CD4-positive, alpha-beta memory T cell (primary cell): ENCODE measurements at places on chromosomes 4 and X.

DNA sequence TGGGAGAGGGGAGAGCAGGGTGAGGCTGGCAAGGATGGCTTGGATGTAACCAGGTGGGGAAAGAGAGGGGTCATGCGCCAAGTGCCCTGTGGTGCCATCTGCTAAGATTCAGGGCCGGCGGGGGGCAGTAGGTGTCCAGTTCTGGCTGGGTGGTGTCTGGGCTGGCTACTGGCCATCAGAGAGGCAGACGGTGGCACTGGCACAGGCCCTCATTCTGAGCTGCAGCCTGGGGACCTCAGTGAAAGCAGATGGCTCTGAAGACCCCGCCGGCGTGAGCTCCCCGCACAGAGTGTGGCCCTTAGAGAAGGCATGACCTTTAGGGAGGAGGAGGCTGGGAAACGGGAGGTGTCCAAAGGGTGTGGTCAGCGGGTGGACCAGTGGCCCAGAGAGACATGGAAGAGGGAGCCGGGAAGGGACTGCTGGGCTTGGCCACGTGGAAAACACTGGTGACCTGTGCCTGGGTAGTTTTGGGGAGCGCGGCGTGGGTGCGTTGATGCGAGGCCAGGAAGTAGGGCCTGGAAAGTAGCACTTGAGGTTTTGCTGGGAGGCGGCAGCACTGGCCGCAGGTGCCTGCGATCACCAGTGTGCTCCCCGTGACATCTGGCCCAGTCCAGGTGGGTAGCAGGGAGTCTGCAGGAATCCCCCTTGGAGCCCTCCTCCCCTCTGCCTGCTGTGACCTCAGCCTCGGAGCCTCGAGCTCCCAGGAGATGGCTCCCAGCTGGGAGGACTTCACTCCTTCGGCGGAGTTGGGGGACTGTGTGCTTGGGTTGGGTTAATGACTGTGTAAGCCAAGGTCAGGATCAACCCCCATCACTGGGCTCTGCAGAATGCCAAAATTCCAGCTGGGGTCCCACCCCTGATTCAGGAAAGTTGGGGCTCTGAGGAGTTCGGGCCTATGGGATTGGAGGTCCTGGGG, 9.3 kb upstream of the SH3TC1 start:
- DNase-seq = no peak
- no peak overlapping the region for H3K4me3 ChIP-seq
- no peaks in the 10 kb centered on the region for H3K27me3 ChIP-seq
- H3K4me1 ChIP-seq = no peaks in the 10 kb centered on the region

GRCh38 chr4:147447786-147448185, 33.1 kb upstream of the EDNRA start:
- no peak overlapping the region for H3K27ac ChIP-seq
- H3K27me3 ChIP-seq = no peaks in the 10 kb centered on the region
- no peaks in the 10 kb centered on the region for H3K36me3 ChIP-seq

- no peaks in the 10 kb centered on the region for H3K27me3 ChIP-seq
- H3K4me3 ChIP-seq = no peak overlapping the region
- no peak for DNase-seq
- peaks cover 63% of the 10 kb centered on the region for H3K4me1 ChIP-seq
Measured at GRCh38 chr4:24559889-24560288, 24.5 kb downstream of the DHX15 start.

DNA sequence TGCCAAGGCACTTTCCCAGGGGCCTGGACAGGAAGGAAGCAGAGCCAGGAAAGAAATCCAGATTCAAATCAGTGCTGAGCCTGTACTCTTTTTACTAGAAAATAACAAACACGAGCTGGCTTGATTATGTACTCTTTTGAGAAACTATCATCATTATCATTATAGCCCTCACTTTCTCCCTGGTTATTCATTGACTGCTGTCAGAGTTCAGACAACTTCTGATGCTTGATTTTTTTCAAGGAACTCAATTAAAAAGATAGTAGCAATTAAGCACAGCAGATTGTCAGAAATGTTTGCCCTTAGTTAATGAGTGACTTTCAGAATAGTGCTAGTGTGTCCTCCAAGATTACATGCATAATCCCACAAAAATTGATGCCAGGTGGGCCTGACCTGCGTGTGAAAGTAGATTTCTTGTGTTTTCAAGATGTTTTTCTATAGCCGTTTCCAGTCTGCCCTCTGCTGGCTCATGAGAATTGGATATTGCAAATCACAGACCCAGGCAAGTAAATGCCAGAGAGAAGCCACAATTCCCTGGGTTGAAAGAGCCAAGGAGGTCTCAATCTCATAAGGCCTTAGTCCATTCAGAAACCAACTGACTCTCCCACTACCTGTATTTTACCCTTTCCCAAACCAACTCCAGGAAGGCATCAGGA, 14.3 kb upstream of the PNPLA4 start:
- H3K4me1 ChIP-seq = no peaks in the 10 kb centered on the region
- DNase-seq = no peak
- no peaks in the 10 kb centered on the region for H3K36me3 ChIP-seq
- H3K4me3 ChIP-seq = no peak overlapping the region
- H3K27ac ChIP-seq = no peak overlapping the region

DNA sequence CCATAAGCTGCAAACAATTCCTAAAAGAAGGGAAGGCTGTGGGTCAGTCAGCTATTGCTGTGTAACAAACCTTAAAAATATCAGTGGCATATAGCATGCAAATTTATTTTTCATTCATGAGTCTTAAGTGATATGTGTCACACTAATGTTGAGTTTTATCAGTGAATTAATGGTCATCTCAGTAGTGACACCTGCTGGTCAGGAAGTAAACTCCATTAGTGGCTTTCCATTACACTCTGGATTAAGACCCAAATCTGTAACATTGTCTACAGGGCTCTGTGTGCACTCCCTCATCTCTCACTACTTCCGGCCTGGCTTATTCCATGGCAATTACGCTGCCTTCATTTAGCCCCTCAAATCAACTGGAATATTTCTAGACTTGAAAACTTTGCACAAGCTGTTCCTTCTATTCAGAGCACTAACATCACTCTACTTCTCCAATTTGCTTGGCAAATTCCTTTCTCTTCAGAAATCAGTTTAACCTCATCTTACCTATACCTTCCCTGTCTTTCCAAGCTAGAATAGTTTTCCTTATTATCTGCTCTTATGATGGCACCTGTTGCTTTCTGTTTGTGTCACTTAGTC, 217.3 kb upstream of the TAPT1 start:
- H3K4me3 ChIP-seq = no peak overlapping the region
- H3K27me3 ChIP-seq = no peaks in the 10 kb centered on the region
- H3K27ac ChIP-seq = no peak overlapping the region
- H3K4me1 ChIP-seq = no peaks in the 10 kb centered on the region
- peak; percentile 4 for DNase-seq
- H3K36me3 ChIP-seq = no peaks in the 10 kb centered on the region

- H3K36me3 ChIP-seq = no peaks in the 10 kb centered on the region
- H3K27ac ChIP-seq = no peak overlapping the region
- peaks cover 5% of the 10 kb centered on the region for H3K4me1 ChIP-seq
- no peak for DNase-seq
- H3K27me3 ChIP-seq = no peaks in the 10 kb centered on the region
- no peak overlapping the region for H3K4me3 ChIP-seq
Measured at GRCh38 chr4:168631241-168632162, 134.7 kb downstream of the PALLD start.

- no peak for DNase-seq
- H3K4me3 ChIP-seq = no peak overlapping the region
- no peak overlapping the region for H3K27ac ChIP-seq
- no peaks in the 10 kb centered on the region for H3K36me3 ChIP-seq
Measured at GRCh38 chrX:123736333-123736921, 3.6 kb upstream of the THOC2 start.

- no peaks in the 10 kb centered on the region for H3K36me3 ChIP-seq
- no peak overlapping the region for H3K4me3 ChIP-seq
- no peak overlapping the region for H3K27ac ChIP-seq
- H3K4me1 ChIP-seq = no peaks in the 10 kb centered on the region
- no peaks in the 10 kb centered on the region for H3K27me3 ChIP-seq
Measured at GRCh38 chrX:1355131-1356046, 18.8 kb downstream of the IL3RA start.

DNA sequence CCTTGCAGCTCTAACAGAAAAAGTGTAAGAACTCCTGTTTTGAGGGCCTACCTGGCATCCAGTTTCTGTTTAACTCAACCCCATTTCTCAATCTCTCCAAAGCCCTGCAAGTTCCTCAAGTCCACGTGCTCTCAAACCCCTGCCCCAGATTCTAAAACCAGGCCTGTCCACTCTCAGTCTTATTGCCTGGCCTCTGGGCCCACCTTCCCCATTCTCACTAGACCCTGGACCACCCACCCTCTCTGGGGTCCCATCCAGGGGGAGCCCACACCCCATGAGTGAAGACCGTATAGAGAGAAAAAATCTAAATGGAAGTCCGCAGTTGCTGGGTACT, 58.3 kb downstream of the TLR10 start:
- no peak overlapping the region for H3K4me3 ChIP-seq
- DNase-seq = no peak
- H3K36me3 ChIP-seq = no peaks in the 10 kb centered on the region
- no peaks in the 10 kb centered on the region for H3K27me3 ChIP-seq
- H3K4me1 ChIP-seq = peaks cover 21% of the 10 kb centered on the region

DNA sequence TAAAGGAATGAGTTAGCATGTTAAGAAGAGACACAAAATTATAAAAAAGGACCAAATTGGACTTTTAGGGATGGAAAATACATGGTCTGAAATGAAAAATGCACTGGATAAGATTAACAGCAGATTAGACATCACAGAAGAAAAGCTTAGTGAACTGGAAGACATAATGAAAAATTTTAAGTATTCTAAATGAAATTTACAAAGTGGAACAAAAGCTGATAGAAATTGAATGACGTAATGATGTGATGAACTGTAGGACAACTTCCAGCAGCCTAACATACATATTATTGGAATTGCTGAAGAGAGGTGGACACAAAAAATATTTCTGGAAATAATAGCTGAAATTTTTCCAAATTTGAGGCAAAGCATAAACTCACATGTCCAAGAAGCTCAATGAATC, 39.6 kb upstream of the GPR173 start:
- no peak overlapping the region for H3K4me3 ChIP-seq
- H3K4me1 ChIP-seq = no peaks in the 10 kb centered on the region
- H3K36me3 ChIP-seq = no peaks in the 10 kb centered on the region
- no peak overlapping the region for H3K27ac ChIP-seq

GRCh38 chr4:131347816-131348215, 1801.3 kb upstream of the PCDH10 start:
- H3K4me1 ChIP-seq = no peaks in the 10 kb centered on the region
- no peak overlapping the region for H3K27ac ChIP-seq
- no peak overlapping the region for H3K4me3 ChIP-seq
- DNase-seq = no peak
- no peaks in the 10 kb centered on the region for H3K36me3 ChIP-seq

- H3K36me3 ChIP-seq = no peaks in the 10 kb centered on the region
- no peak overlapping the region for H3K4me3 ChIP-seq
- no peak for DNase-seq
- no peak overlapping the region for H3K27ac ChIP-seq
- no peaks in the 10 kb centered on the region for H3K4me1 ChIP-seq
Measured at GRCh38 chr4:134078230-134078914, 123.2 kb downstream of the PABPC4L start.

DNA sequence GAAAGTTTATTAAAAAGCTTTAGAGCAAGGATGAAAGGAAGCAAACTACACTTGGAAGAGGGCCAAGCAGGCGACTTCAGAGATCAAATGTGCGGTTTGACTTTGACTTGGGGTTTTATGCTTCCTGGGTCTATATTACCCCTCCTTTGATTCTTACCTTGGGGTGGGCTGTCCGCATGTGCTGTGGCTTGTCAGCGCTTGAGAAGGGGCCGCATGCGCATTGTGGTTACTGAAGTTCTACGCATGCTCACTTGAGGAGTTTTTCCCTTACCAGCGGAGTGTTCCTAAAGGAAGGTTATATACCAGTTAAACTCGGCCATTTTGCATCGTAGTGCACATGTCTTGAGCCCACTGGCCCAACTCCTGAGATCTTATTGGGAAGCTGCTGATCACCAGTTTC, 9.9 kb downstream of the ZNF157 start:
- peaks cover 18% of the 10 kb centered on the region for H3K4me1 ChIP-seq
- DNase-seq = peak; percentile 83
- H3K27me3 ChIP-seq = no peaks in the 10 kb centered on the region
- no peak overlapping the region for H3K4me3 ChIP-seq
- H3K27ac ChIP-seq = no peak overlapping the region

DNA sequence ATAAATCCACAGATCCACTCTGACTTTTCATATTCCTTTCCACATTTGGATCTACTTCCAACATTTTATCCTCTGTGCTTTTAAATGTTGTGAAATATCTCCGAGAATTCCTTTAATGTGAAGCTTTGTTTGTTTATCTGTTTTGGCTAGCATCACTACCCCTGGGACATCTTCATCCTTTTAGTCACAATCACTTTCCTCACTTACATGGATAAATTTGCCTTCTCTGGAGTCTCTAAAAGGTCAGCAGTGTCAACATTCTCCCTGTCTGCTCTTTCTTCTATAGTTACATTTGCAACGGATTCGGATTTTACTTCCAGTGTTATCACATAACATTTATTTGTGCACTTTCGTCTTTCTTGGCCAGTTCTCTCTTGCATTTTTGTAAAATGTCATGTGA, 34.2 kb upstream of the LRAT start:
- no peak for DNase-seq
- no peak overlapping the region for H3K4me3 ChIP-seq
- H3K27me3 ChIP-seq = no peaks in the 10 kb centered on the region
- no peak overlapping the region for H3K27ac ChIP-seq

DNA sequence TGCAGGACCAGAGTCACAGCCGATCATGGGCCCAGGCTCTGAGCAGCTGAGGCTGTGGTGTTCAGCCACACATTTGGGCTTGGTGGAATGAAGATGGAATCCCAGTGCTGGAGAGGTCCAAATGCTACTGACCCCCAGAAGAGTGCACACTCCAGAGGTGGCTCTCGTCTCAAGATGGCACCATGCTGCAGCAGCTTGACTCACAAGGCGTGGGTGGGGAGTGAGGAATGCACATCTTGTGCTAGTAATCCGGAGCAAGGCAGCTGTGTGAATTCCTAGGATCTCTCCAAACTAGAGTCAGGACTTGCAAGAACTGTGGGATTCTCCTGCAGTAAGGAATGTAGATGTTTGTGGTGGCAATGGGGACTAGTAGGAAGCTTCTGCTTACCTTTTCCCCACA, 28.7 kb downstream of the RAB28 start:
- DNase-seq = no peak
- no peak overlapping the region for H3K27ac ChIP-seq
- no peaks in the 10 kb centered on the region for H3K36me3 ChIP-seq
- H3K27me3 ChIP-seq = no peaks in the 10 kb centered on the region

- DNase-seq = no peak
- no peaks in the 10 kb centered on the region for H3K4me1 ChIP-seq
- no peaks in the 10 kb centered on the region for H3K36me3 ChIP-seq
Measured at GRCh38 chrX:118773782-118774181, 46.4 kb downstream of the IL13RA1 start.

DNA sequence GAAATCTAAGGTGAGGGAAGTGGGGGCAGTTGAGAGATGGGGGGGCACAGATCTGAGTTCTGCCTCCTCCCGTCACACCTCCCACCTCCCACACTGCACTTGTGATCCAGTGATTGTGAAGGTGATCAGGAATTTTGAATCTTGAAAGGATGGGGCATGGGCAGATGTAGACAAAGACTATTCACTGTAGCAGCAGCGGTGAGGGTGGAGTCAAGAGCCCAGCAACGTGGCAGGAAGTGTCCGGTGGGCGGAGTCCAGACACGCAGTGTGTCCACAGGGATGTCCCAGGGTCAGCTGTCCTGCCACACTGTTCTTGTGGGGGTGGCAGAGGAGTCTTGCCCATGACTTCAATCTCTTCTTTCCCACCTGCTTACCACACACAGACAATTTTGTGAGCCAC, 330.5 kb upstream of the GALNT7 start:
- H3K36me3 ChIP-seq = no peaks in the 10 kb centered on the region
- H3K4me1 ChIP-seq = no peaks in the 10 kb centered on the region
- H3K27me3 ChIP-seq = peaks cover 3% of the 10 kb centered on the region
- no peak overlapping the region for H3K4me3 ChIP-seq
- no peak overlapping the region for H3K27ac ChIP-seq
